ENCODE measurements at places on chromosomes 5 and 9.

DNA sequence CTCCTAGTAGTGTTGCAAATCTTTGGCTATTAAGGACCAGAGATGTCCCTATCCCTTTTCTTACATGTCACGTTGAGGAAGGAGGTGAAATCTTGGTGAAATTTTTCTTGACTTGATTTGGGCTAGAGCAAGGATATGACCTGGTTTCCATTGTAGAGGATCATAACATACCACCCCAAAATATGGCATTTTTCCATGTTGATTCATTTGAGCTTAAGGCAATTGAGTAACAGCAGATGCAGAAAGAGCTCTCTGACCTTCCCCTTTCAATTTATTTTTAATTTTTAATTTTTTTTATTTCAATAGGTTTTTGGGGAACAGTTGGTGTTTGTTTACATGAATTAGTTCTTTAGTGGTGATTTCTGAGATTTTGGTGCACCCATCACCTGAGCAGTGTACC, 61.2 kb upstream of the MAP1B start:
- no peak for DNase-seq

DNA sequence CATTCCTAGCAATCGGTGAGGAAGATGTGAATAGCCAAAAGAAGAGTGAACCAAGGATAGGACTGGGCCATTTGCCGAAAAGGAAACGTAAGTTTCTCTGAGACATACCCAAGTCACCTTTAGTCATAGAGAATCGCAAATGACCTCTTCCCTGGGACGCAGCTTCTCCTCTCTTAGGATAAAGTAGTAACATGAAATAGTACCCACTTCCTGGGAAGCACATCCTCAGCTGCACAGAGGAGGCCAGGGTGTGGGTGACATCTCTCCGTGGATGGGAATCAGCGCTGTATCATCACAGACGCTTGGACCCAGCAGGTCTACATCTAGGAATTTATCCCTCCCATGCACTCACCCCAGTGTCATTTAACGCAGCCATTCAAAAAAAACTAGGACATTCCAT, 120.9 kb upstream of the PHYKPL start:
- DNase-seq, result no peak

GRCh38 chr5:32839106-32839505, 128.0 kb downstream of the NPR3 start:
- DNase-seq, result no peak

- DNase-seq, result no peak
These were observed 10.4 kb upstream of the ALDH1B1 start for GRCh38 chr9:38382141-38382540.

GRCh38 chr9:30799527-30800101, 1584.8 kb upstream of the ACO1 start:
- no peak for DNase-seq

DNA sequence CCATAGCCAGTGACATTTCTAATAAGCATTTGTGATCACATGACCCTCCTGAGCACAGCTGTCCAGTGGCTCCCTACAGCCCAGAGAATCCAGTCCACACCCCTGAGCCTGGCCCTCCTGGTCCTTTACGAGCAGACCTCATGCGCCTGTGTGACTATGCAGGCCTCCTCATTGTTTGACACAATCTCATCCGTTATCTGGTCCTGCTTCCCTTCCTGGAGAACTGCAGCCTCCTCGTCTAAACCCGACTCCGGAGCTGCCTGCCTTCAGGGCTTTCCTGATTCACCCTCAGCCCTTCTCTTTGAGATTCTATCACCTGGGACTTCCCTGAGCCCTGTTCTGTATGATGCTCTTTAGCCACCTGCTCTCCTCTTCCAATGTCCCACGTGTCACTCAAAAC, 79.7 kb downstream of the GPR21 start:
- DNase-seq, result no peak

Data from stimulated activated naive CD8-positive, alpha-beta T cell treated with anti-CD3 and anti-CD28 coated beads, Interleukin-15, Interleukin-2, amounts not matched to agents 100 U/mL and 50 U/mL, for 24 hours (primary cell).